ENCODE measurements at places on chromosomes 5 and 9. TPM values are rescaled to one million over a fixed set of nuclear protein-coding genes. Genes with fewer than 3 reads are reported as not detected.

The ALDH1B1 gene
- 6.8 TPM for total RNA-seq

The SPAAR gene
- 0.12 TPM for total RNA-seq

The YTHDC2 gene
- 17.4 TPM for total RNA-seq

The DOLPP1 gene
- 8.6 TPM for total RNA-seq

The REXO4 gene
- 11.9 TPM for total RNA-seq

The ROPN1L gene
- 0.31 TPM for total RNA-seq

The KLF4 gene
- total RNA-seq = 25.3 TPM

The PDGFRB gene
- 159 TPM for total RNA-seq

The SHLD3 gene
- total RNA-seq = 3.0 TPM

The PCDHB5 gene
- 1.8 TPM for total RNA-seq

The GLDC gene
- total RNA-seq = 3.3 TPM

The STK32A gene
- 3.4 TPM for total RNA-seq

The ARSI gene
- total RNA-seq = 0.19 TPM

The IFNA21 gene
- not detected for total RNA-seq

The MCIDAS gene
- not detected for total RNA-seq

The SLC4A9 gene
- not detected for total RNA-seq

The CARTPT gene
- not detected for total RNA-seq

The NTRK2 gene
- 0.62 TPM for total RNA-seq

The TMEM215 gene
- total RNA-seq = not detected

The CYLC2 gene
- total RNA-seq = not detected

The TMEM267 gene
- total RNA-seq = 16.4 TPM

The TXN gene
- total RNA-seq = 317 TPM

The CDH18 gene
- total RNA-seq = 0.12 TPM

The RLN2 gene
- total RNA-seq = not detected

The IFNE gene
- total RNA-seq = 24.6 TPM

The F2RL1 gene
- total RNA-seq = 7.5 TPM

The DIRAS2 gene
- not detected for total RNA-seq

The COL5A1 gene
- total RNA-seq = 74.9 TPM

The LCNL1 gene
- total RNA-seq = 1.6 TPM

The SREK1 gene
- 79.5 TPM for total RNA-seq

The SPATA31A3 gene
- not detected for total RNA-seq

The IFNA2 gene
- not detected for total RNA-seq

The GADD45G gene
- 0.53 TPM for total RNA-seq

All from aortic smooth muscle cell (primary cell).